Effector CD8-positive, alpha-beta T cell (primary cell): ENCODE measurements at places on chromosomes 3 and 15.

GRCh38 chr3:167913219-167913835, 177.8 kb downstream of the SERPINI1 start:
- no peak for DNase-seq

- no peak for DNase-seq
Observed at GRCh38 chr3:23239211-23240068, 36.3 kb downstream of the UBE2E2 start.

DNA sequence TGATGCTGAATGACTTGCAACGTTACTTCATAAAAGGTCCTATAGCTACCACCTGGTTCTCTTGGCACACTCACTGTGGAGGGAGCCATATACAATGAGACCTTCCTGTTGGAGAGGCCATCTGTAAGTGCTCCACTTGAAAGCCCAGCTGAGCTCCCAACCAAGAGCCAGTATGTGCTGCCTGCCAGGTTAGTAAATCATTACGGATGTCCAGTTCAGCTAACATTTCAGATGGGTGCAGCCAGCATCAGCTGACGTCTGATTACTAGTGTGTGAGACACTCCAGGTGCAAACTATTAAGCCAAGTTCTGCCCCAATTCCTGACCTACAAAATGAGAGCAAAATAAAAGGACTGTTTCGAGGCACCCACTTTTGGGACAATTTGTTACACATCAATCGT, 274.4 kb upstream of the ROBO2 start:
- DNase-seq: no peak

DNA sequence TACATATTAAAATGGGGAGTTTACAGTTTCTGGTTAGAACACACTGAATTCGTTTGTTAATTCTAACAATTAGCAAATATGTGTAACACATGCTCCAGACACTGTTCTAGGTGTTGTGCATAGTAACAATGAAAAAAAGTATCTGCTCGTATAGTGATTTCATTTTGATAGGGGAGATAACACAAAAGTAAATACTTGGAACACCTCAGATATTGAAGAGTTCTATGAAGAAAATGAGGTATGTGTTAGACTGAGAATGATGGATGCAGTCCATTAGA, 6.8 kb upstream of the TMF1 start:
- DNase-seq: no peak

GRCh38 chr3:158407844-158408517, 163.0 kb upstream of the MLF1 start:
- DNase-seq: no peak

DNA sequence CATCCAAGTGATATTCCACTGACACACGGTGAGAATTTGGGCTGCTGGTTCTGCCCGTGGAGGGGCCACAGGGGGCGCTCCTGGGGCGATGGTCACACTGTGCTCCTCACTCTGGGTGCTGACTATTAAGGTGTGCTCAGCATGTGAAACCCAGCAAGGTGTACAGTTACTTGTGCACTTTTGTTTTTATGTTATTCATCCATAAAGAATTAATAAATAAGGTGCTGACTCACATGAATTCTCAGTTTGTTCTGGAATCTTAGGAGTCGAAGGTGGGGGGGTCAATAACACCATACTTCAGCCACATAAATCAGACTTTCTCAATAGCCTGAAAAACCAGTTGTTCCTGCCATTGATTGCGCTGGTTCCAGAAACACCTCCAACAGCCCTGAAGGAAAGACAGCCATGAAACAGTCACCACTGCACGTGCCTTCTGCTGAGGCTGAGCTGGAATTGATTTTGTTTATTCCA, 53.5 kb upstream of the SPATA12 start:
- DNase-seq: no peak

GRCh38 chr3:73781541-73781940, 156.8 kb upstream of the PDZRN3 start:
- DNase-seq: no peak

DNA sequence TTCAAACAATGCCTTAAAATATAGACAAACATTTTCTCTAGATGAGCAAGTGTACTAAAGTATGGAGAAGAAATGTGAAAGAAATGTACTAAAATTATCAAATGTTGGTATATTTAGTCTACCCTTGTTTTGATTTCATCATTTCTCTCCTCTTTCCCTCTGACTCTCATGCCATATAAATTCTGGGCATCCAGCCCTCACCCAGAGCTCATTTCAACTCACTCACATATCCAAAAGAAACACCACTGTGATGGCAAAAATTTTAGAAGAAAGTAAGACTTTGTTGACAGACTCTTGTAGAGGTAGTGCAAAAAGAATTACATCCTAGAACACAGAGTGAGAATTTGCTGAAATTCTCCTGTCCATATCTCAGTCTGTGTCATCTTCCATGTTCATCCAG, 377.8 kb upstream of the SUCLG2 start:
- no peak for DNase-seq

DNA sequence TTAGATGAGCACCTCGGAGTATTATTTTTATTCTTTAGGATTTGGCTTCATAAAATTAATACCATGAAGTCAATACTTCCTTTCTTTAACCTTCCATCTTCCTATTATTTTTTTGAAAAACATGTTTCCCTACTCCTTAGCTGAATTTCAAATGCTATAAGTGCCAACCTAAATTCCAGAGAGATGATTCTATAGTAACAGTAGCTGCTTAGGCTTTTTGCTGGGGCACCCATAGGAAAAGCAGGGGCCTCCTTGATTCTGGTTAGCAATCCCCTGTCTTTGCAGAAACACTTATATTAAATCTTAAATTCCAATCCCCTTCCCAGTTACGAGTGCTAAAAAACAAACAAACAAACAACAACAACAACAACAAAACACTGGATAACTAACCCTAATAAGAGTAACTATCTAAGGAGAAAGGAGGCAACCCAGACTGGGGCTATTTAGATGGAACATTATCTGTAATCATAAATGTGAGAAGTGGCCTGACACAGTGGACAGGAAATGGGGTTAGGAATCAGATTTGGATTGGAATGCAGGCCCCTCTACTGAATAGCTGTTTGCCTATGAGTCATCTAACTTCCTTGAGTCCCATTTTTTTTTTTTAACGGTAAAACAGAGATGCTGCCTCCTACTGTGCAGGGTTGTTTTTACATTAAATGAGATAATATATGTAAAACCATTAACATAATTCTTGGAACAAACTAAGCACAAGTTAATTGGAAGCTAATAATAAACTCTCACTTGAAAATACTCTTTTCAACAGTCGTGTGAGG, 148.1 kb downstream of the WDR72 start:
- DNase-seq: no peak

DNA sequence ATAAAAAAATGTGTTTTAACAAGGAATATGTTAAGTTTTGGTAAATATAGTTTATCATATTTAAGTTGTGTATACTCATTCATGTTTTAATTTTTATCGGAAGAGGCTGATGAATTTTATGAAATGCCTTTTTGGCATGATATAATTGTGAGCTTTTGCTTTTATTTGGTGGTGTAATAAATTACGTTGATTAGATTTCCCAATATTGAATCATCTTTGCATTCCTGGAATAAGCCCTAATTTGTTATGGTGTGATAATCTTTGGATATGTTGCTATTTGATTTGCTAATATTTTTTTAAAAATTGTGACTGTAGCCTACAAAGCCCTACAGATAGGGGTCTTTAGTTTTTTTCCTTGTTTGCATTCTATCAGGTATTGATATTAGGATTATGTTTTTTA, 107.4 kb downstream of the IGF1R start:
- DNase-seq: no peak

DNA sequence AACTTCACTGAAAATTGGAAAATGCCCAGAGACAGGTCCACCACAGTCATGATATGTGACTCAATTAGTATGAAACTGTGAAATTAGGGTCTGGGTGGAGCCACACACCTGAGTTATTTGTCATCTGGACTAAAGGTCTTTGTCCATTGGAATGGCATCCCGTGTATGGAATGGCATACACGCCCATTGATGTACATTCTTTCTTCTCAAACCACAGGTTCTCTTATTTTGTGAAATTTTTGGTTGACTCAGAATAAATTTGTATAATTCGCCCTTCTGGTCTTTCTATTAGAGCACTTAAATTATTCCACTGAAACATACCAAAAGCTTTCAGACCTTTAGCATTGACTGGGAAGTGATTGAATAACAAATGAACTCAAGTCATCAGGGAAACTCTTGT, 66.8 kb upstream of the UBE2E1 start:
- DNase-seq: no peak

GRCh38 chr3:124860599-124860998, 26.6 kb downstream of the ITGB5 start:
- no peak for DNase-seq

DNA sequence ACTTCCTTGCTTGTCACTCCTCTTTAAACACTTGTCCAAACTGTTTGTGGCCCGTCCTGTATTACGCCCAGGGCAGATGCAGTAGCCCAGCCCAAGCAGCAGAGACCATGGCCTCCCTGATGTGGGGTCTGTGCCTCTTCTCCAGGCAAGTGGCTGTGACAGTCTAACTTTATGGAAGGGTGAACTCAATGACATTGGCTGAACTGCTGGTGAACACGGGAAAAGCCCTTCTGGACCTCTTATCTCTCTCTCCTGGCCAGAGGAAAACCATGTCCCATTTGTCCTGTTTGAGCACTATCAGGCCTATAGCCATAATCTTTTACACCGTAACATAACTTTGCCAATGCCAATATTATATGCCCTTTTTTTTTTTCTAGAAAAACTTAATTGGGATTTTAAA, 67.6 kb downstream of the SMAD3 start:
- no peak for DNase-seq

DNA sequence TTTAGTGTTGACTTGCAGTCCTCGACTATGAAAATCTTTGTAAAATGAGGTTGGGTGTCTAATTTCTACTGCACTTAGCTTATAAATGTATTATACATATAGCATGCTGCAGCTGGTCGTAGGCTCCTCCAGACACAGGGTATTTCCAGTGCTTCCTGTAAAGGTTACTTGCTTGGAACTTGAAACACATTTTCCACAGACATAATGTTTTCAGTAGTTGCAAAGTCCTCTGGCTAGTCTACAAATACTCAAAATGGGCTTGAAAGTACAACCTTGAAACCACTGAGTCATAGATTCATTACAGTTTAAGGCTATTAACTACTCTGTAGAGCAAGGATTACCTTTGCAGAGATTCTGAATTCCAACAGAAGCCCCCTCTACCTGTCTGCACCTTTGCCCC, 464.1 kb downstream of the RAP2B start:
- no peak for DNase-seq

GRCh38 chr15:91249591-91249990, 149.5 kb downstream of the SV2B start:
- no peak for DNase-seq

DNA sequence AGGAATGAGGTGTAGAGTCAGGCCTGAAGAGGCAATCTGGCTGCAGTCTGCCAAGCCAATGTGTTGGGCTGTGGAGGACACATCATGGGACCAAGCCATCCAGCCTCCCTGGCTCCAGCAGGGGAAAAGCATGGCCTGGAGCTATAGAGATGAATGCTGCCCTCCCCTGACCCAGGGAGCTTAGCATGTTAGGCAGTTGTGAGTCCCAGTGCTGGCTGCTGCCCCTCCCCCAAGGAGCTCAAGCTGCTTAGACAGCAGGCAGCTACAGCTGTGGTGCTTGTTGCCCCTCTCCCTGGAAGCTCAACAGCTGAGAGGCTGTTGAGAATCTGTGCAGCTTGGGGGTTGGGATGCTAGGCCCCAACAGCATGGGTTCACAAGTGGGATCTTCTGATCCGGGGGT, 85.6 kb upstream of the DNAJC19 start:
- DNase-seq: no peak

GRCh38 chr3:167723872-167724271, 10.8 kb downstream of the PDCD10 start:
- DNase-seq: no peak

- no peak for DNase-seq
Observed at GRCh38 chr3:171177056-171177455, 150.5 kb upstream of the SLC2A2 start.
